Central memory CD8-positive, alpha-beta T cell (primary cell): ENCODE measurements at places on chromosomes 1 and 21.

DNA sequence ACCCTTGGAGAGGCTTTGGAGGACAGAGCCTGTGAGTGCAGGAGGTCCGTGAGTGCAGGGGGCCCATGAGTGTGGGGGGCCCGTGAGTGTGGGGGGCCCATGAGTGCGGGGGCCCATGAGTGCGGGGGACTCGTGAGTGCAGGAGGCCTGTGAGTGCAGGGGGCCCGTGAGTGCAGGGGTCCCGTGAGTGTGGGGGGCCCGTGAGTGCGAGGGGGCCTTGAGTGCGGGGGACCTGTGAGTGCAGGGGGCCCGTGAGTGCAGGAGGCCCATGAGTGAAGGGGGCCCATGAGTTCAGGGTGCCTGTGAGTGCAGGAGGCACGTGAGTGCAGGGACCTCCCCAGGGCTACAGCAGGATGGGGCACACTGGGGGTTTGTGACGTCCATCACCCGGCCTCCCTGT lies 108.3 kb upstream of the TTC34 start:
- H3K4me1 ChIP-seq = no peaks in the 10 kb centered on the region
- no peaks in the 10 kb centered on the region for H3K27me3 ChIP-seq
- no peak overlapping the region for H3K4me3 ChIP-seq
- no peak overlapping the region for H3K27ac ChIP-seq

DNA sequence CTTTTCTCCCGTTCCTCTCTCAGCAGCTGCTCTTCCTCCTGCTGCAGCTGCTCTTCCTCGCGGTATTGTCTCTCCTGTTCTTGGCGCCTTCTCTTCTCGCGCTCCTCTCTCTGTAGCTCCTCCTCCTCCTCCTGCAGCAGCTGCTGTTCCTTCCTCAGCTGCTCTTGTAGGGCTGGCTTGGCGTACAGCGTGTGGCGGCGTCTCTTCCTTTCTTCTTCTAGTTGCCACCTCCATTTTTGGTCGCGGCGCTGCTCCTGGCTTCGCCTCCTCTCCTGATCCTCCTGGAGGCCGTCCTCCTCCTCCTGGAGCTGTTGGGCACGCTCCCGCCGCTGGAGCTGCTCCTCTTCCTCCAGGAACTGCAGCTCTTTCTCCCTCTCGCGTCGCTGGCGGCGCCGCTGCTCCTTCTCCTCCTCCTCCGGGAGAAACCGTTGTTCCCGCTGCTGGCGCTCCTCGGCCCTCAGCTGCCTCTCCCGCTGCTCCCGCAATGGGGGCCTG lies 4.8 kb downstream of the TCHH start:
- H3K4me3 ChIP-seq = no peak overlapping the region
- H3K27me3 ChIP-seq = no peaks in the 10 kb centered on the region
- no peak overlapping the region for H3K27ac ChIP-seq
- H3K4me1 ChIP-seq = peaks cover 7% of the 10 kb centered on the region
- peaks cover 3% of the 10 kb centered on the region for H3K36me3 ChIP-seq

- no peak for DNase-seq
- H3K27ac ChIP-seq = no peak overlapping the region
- no peak overlapping the region for H3K4me3 ChIP-seq
- no peaks in the 10 kb centered on the region for H3K36me3 ChIP-seq
- H3K27me3 ChIP-seq = peaks cover 50% of the 10 kb centered on the region
These were observed 18.3 kb upstream of the RNU1-4 start for GRCh38 chr1:16721871-16722641.

GRCh38 chr1:1181129-1181937 lies 7.7 kb downstream of the TTLL10 start:
- H3K4me1 ChIP-seq = no peaks in the 10 kb centered on the region
- no peak overlapping the region for H3K4me3 ChIP-seq
- peaks cover 26% of the 10 kb centered on the region for H3K27me3 ChIP-seq
- DNase-seq = no peak
- no peak overlapping the region for H3K27ac ChIP-seq

DNA sequence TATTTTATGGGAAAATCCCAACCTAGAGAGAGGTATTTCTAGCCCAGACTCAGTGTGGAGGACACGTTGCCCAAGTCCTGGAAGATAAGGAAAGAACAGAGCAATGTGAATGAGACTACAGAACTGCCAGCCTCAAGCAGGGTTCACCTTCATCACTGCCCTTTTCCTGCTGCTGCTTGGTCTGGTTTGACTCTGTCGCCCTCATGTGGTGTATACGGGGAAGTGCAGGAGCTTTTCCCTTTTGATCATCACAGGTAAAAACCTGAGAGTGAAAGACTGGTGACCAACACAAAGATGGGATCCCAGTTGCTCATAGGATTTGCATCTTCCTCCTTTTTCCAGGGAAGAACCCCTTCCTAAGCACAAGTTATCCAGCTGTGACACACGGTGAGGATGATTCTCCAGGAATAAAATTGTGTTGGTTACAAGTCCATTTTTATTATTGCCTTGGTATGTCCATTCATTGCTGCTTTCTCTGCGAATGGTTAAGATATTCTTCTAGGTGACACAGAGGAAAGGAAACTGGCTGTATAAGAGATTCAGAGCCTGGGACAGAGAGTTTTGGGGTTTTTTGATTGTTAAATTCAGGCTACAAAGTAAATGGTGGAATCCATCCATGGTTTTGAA lies 89.5 kb upstream of the CD53 start:
- H3K27me3 ChIP-seq = no peaks in the 10 kb centered on the region
- peaks cover 3% of the 10 kb centered on the region for H3K36me3 ChIP-seq
- DNase-seq = peak; percentile 57
- no peak overlapping the region for H3K4me3 ChIP-seq
- peaks cover 65% of the 10 kb centered on the region for H3K4me1 ChIP-seq

DNA sequence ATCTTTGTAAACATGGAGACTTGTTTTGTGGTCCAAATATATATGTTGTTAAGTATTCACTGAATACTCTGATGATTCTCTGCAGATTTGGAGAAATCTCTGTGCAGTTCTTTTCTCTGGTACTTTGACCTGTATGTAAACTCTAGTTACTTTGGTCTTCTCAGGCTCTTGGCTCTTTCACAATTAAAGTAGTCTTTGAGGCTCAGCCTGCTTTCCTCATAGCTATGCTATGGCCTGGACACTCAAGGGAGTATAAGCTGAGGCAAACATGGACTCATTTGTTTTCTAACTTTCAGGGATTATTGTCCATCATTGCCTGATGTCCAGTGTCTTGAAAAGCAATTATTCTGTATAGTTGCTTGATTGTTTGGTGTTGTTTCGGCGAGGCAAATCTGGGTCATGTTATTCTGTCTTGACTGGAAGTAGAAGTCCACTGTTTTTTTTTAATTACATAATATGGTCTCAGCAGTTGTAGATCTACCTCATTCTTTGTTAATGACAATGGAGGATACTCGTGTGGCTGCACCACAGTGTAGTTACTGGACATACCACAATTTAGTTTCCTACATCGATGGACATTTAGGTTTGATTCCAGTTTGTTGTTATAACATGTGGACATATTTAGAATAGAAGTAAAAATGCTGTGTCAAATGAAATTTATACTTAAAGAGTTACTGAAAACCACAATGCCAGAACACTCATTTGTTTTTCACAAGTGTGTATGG lies 9.2 kb downstream of the PTBP2 start:
- peaks cover 24% of the 10 kb centered on the region for H3K36me3 ChIP-seq
- no peak overlapping the region for H3K27ac ChIP-seq
- peak overlapping the region; percentile 11 for H3K4me3 ChIP-seq
- no peak for DNase-seq
- H3K4me1 ChIP-seq = peaks cover 65% of the 10 kb centered on the region

GRCh38 chr1:7587773-7588456 lies 183.2 kb upstream of the VAMP3 start:
- H3K27me3 ChIP-seq = peaks cover 51% of the 10 kb centered on the region
- DNase-seq = no peak
- no peak overlapping the region for H3K27ac ChIP-seq

GRCh38 chr21:38913893-38914527 lies 108.3 kb downstream of the ETS2 start:
- H3K27ac ChIP-seq = no peak overlapping the region
- H3K4me1 ChIP-seq = no peaks in the 10 kb centered on the region
- H3K36me3 ChIP-seq = no peaks in the 10 kb centered on the region
- DNase-seq = no peak
- H3K4me3 ChIP-seq = no peak overlapping the region

- H3K4me1 ChIP-seq = no peaks in the 10 kb centered on the region
- H3K36me3 ChIP-seq = no peaks in the 10 kb centered on the region
- no peak overlapping the region for H3K27ac ChIP-seq
- no peaks in the 10 kb centered on the region for H3K27me3 ChIP-seq
- H3K4me3 ChIP-seq = no peak overlapping the region
- DNase-seq = no peak
These were observed 9.0 kb upstream of the RPTN start for GRCh38 chr1:152167835-152168534.

- peaks cover 46% of the 10 kb centered on the region for H3K27me3 ChIP-seq
- peaks cover 7% of the 10 kb centered on the region for H3K4me1 ChIP-seq
- H3K27ac ChIP-seq = no peak overlapping the region
- no peak for DNase-seq
These were observed 4.8 kb downstream of the UMODL1 start for GRCh38 chr21:42075686-42076471.

DNA sequence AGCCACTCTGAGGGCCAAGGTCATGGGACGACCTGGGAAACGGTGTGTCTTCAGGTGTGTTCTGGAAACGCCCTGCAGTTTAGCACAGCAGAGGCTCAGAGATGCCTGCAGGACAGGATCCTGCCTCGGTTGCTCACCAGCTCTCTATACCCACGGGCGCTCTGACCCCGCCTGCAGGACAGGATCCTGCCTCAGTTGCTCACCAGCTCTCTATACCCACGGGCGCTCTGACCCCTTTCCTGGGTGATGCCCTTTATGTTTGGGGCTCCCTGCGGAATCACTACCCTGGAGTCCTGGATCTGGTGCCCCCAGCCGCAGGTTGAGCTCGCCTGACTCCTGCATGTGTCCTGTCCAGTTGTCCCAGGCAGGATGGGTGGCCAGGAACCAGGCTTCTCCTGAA lies 32.5 kb downstream of the TFF3 start:
- no peak for DNase-seq
- H3K27me3 ChIP-seq = no peaks in the 10 kb centered on the region
- no peaks in the 10 kb centered on the region for H3K4me1 ChIP-seq

- no peak for DNase-seq
- no peaks in the 10 kb centered on the region for H3K36me3 ChIP-seq
- no peak overlapping the region for H3K27ac ChIP-seq
- H3K27me3 ChIP-seq = no peaks in the 10 kb centered on the region
- H3K4me3 ChIP-seq = no peak overlapping the region
- H3K4me1 ChIP-seq = no peaks in the 10 kb centered on the region
These were observed 307.0 kb downstream of the ZP4 start for GRCh38 chr1:237583756-237584155.

DNA sequence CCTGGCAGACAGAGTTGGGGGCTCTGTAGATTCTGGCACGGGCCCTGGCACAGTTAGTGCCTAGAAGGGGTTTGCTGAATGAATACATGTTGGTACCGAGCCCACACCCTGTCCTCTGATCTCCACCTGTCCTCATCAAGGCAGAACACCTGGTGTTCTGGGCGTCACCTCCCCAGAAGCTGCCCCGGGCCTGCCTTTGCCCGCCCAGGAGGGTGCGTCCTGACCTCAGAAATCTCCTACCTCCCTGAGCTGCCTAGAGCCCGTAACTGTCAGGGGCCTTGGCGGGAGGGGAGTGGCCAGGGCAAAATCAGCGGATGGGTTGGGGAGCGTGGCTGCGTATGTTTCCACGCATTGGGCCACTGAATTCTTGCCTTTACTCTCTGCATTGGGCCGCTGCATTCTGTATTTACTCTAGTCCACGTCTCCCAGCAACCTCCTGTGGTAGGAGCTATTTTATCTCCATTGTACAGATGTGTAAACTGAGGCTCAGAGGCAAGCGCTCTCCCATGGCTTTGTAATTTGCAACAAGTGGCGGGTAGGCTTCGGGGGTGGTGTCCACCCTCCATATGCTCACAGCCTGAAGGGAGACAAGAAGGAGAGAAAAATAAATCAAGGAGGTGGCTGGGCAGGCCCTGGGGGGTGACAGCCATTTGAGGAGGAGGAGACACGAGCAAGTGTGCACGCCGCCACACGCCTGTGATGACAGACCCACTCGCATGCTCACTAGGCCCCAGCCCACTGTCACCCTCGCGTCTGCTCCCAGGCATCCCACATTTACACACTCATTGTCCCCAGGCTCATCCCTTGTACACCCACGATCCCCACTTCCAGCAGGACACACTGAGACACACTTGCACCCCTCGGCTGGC lies 95.7 kb upstream of the WNT4 start:
- peaks cover 42% of the 10 kb centered on the region for H3K27me3 ChIP-seq
- H3K27ac ChIP-seq = no peak overlapping the region
- H3K4me1 ChIP-seq = no peaks in the 10 kb centered on the region
- H3K4me3 ChIP-seq = no peak overlapping the region
- H3K36me3 ChIP-seq = no peaks in the 10 kb centered on the region
- DNase-seq = no peak

GRCh38 chr1:247865416-247865815 lies 8.4 kb downstream of the TRIM58 start:
- H3K4me1 ChIP-seq = no peaks in the 10 kb centered on the region
- no peak for DNase-seq
- no peak overlapping the region for H3K27ac ChIP-seq
- H3K36me3 ChIP-seq = no peaks in the 10 kb centered on the region
- no peak overlapping the region for H3K4me3 ChIP-seq
- peaks cover 11% of the 10 kb centered on the region for H3K27me3 ChIP-seq

DNA sequence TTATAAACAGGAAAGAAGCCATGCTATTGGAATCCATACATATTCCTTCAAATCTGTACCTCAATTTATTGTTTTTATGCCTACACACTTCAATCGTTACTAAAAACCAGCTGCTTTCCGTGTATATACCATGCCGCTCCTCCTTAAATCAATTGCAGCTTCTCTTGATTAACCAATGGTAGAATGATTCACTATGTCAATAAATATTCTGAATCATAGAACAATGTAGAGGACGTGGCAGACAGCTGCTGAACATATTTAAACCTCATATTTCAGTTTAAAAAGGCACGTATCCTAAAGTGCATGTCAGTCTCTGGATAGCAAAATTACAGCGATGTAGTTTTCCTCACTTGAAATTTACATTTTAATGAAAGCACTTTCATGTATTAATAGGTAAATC lies 100.4 kb downstream of the MRPL39 start:
- DNase-seq = no peak
- no peaks in the 10 kb centered on the region for H3K36me3 ChIP-seq
- H3K27me3 ChIP-seq = peaks cover 17% of the 10 kb centered on the region
- no peaks in the 10 kb centered on the region for H3K4me1 ChIP-seq
